Fibroblast of skin of left biceps (primary cell): ENCODE measurements at places on chromosomes 2 and 18.

DNA sequence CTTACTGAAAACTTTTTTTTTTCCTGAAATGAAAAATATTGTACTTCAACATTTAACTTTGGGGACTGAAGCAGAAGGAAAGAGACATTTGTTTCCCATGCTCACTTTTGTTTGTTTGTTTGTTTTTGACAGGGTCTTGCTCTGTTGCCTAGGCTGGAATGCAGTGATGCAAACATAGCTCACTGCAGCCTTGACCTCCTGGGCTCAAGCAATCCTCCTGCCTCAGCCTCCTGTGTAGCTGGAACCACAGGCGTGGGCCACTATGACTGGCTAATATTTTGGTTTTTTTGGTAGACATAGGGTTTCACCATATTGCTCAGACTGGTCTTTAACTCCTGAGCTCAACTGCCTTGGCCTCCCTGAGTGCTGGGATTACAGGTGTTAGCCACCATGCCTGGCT, 70.9 kb upstream of the SPTBN1 start:
- DNase-seq = no peak

DNA sequence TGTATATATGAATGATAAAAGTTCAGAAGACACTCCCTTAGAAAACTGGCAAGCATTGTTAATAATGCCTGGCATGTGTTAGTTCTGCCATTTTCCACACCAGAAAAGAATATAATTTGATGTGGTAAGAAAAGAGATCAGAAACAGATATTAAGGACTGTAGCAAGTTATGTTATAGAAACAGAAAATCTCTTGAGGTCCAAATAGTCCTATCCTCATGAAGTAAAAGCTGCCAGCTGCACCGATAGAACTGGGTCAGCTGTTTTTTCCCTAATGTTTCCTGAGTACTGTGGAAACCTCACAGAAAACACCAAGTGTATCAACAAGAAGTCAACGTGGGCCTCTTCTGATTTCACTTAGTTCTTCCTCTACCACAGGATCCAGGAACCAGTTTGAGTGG, 56.9 kb upstream of the SDC1 start:
- DNase-seq = no peak

- no peak for DNase-seq
Observed at GRCh38 chr2:147916067-147916466, 71.2 kb downstream of the ACVR2A start.

DNA sequence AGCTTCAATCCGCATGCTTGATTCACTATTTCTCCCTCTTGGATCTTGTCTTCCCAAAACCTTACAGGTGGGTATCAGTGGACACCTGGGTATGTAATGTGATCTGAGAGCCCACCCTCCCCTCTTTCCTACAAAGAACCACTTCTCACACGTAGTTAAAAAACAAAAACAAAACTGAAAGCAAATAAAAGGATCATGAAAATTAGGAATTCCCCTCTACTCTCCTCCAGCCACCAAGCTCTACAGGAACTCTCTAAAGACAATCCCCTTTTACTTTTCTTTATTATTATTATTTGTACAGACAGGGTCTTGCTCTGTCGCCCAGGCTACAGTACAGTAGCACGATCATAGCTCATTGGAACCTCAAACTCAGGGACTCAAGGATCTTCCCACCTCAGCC, 40.8 kb upstream of the MYO1B start:
- no peak for DNase-seq

DNA sequence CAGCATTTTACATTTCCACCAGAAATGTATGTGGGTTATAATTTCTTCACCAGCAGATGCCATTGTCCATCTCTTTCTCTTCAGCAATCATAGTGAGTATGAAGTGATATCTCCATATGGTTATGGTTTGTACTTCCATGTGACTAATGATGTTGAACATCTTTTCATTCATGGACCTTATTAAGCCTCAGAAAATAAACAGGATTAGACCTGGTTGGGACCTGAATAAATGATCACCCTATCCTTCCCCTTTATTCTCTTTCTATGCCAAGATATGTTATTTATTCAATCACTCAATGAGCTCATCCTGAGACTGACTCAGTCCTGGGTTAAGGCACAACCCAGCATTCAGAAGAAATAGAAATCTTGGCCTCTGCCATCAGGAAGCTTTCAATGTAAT, 86.6 kb downstream of the ANTXR1 start:
- DNase-seq = no peak

GRCh38 chr18:56096861-56097260, 508.9 kb upstream of the TCF4 start:
- no peak for DNase-seq

- no peak for DNase-seq
Observed at GRCh38 chr2:20156836-20157192, 68.1 kb downstream of the SDC1 start.

DNA sequence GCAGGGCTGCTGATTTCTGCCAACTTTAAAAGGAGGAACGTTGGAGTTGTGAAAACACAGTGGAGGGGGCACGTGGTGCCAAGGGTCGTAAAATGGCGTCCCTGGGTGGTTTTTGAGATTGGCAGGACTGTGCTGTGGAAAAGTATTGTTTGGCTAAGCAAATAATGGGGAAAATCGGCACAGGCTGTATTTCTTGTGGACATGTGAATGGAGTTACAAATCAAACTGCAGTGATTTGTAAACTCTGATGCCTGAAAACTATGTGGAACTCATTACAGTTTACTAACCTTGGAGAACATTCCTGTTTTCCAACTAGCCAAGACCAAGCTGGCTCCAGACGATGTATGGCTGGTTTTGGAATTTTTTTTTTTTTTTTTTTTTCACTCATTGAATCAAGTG, 68.7 kb downstream of the KCTD1 start:
- DNase-seq = no peak

DNA sequence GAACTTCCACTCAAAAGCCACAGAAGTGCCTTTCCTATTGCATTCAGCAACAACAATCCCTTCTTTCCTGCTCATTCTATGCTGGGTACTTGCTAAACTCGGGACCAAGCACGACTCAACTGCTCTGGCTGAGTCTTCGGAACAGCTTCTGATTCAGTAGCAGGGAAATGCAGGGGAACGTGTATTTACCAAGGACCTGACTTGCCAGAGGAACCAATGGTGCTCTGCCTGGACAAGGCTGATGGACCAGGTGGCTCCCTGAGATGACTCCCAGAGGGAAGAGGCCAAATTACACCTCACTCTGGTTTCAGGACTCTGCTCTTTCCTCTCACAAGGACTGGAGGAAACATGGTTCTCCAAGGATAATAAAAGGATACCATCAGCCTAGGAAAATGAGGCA, 12.2 kb downstream of the CXCR2 start:
- no peak for DNase-seq

DNA sequence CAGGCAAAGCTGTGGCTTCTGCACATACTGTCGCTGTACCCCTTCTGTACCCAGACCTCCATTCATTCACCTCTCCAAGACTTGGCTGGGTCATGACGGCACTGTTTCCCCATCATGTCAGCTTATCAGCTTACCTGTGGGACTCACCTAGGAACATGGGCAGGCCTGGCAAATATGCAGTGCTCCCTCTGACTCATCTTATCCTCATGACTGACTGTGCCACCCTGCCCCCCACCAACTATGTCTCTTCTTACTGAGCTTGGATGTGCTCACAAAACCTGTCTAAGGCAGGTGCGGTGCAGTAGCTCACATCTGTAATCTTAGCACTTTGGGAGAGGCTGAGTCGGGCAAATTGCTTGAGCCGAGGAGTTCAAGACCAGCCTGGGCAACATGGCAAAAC, 152.4 kb downstream of the MGAT5 start:
- no peak for DNase-seq

DNA sequence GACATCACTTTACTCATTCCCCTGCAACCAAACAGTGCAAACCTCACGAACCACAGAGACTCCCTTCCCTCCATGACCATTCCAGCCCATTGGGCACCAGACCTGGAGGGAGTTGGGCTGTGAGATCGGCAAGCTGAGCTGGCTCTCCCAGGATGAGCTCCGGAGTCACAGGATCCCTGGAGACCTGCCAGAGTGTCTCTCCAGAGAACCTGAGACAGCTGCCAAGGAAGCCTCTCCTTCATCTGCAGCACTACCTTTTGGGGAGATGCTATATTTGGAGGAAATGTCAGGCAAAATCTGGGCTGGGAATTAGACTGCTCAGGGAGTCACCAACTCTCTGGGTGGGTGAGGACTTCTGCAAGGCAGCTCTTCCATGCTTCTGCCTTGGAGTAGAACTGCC, 417.4 kb downstream of the TNS1 start:
- DNase-seq = no peak

DNA sequence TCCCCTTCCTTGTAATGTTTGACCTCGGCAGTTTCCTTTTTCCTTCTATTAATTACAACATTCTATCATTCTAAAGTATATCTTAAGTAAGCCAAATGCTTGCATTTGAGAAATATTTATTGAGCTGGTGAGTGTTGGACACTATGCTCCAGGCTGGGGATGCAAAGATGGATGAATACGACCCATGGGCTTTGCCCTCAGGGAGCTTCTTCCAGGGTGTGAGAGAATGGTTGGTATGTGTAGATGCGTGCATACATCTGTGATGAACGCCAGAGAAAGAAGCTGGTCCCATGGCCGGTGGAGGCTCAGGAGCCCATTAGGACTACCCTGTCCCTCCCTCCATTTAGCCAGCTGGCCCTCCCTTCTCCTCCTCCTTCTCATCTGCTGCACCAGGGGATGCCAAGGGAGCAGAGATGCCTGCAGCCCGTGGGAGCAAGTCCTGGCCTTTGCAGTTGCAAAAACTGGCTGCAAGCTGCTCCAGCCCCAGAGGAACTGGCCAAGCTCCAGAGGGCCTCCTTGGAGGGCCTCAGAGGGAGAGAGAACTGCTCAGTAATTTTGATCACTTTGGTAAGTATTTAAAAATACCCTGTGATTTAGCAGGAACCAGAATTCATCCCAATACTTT, 65.7 kb upstream of the FOSL2 start:
- no peak for DNase-seq

GRCh38 chr18:25299426-25300300, 52.3 kb downstream of the ZNF521 start:
- no peak for DNase-seq

DNA sequence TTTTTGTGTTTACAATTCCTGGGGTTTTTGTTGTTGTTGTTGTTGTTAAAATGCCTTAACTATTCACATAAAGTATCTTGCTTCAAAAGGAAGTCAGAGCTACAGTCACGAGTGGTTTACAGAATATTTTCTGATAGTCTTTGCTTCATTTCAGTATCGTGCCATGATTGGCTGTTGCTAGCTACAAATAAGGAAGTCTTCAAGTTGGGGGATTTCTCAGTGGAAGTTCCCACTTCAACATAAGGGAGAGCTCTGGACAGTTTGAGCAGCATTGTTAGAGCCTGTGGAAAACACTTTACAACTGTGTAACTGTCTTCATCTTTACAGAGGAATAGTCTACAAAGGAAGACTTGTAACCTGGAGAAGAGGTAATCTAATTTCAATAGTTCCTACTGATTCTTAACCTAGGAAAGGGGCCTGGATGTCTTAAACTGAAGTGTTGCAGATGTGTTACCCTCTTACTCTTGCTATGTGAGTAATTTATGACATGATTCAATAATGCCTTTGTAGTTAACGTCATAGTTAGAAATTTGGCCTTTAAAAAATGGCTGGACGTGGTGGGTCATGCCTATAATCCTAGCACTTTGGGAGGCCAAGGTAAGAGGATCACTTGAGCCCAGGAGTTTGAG, 23.4 kb upstream of the TANK start:
- DNase-seq = no peak

DNA sequence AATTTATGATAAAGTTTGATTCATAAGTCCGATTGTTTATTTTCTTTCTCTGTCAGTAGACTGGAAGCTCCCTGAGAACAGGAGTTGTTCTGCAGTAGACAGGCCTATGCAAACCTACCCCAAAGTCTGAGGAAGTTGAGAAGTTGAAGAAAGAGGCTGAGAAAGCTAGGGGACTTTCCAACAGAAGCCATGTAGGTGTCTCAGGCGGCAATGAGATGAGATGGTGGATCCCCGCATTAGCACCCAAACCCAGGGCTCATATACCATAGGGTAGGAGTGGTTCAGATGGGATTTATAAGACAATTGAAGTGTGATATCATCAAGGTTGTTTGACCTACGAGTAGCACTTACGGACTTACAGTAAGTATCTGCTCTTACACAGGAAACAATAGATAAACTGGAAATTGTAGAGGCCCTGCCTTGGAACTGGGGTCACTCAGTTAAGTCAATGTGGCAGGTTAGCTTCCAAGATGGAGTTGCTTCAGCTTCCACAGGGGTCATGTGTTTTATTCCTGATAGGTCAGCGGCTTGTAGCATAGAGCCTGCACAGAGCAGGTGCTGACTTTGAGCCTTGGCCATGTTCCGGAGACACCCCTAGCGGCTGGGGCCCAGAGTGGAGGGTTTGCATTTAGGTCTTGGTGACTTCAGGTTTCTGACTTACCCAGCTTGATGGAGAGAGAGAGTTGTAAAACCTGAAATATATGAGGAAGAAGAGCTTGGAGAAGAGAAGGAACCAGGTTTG, 2.3 kb upstream of the PSD4 start:
- DNase-seq = no peak

- DNase-seq = no peak
Observed at GRCh38 chr2:227010433-227010832, 153.6 kb downstream of the COL4A4 start.

DNA sequence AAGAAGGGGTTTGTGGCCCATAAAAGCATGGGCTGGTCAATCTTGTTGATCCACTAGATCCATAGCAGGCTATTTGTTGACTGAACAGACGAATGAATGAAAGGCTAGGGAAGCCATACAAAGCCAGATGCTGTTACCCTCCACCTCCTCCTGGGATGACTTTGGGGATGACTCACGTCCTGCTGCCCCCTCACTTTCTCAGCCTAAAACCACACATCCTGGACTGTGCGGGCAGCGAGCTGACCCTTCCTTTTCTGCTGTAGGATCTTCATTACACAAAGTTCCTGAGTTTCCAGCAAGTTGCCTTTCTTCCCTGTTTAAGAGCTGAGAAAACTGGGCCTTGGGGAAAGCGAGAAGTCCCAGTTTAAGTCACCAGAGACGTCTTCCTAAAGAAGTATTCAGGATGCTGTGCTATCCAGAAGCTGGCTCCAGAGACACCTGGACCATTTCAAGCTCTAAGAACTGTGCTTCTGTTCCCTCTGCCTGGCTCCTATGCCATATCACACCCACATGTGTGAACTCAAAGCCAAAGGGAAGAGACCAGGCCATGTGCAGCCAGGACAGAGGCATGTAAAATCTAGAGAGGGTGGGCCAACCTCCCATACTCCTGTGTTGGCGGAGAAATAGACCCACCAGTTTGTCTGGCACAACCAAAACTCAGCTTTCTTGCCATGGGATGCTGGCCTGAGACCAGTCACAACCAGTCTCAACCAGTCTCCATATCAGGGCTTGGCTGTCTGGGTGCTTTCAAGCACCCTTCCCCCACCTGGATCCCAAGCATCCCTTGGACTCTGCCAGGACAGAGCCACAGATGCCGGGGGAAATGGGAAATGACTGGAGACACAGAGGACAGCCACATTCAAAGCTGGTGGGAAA, 4.7 kb upstream of the SLC20A1 start:
- DNase-seq = peak; percentile 26
